ENCODE measurements at places on chromosomes 2 and 18.

DNA sequence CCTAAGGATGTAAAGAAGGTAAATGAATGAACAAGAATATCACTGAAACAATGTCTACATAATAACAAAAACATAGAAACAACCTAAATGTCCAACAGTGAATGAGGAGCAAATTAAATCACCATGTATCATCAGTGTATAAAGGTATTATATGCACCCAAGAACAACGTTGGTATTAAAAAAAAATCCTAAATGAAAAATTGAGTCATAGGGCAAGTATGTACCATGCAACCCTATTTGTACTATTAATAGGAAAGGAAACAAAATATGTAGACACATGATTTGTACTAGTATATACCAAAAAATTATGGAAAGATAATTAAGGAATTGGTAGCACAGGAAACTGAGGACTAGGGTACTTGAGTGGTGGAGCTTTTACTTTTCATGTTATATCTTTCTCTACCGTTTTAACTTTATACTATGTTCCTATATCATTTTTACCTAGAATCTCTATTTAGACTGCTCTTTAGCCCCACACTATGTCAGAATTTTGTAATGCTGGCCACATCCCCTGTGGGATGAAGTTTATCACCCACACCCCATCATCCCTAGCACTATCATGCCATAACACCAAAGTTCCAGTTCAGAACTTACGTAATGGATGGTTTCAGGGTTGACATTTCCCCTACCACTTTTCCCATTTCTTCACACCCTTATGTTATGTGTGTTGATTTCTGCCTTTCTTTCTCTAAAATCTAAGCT is 25.6 kb downstream of the IKZF2 start:
- DNase-seq = no peak

GRCh38 chr2:29920631-29921559 is 491 bp downstream of the ALK start:
- DNase-seq = no peak

- DNase-seq = no peak
Observed at GRCh38 chr2:121273116-121273515, 11.9 kb downstream of the TFCP2L1 start.

GRCh38 chr2:127853671-127854070 is 4.3 kb downstream of the POLR2D start:
- no peak for DNase-seq

GRCh38 chr2:147607379-147607778 is 237.4 kb upstream of the ACVR2A start:
- no peak for DNase-seq

DNA sequence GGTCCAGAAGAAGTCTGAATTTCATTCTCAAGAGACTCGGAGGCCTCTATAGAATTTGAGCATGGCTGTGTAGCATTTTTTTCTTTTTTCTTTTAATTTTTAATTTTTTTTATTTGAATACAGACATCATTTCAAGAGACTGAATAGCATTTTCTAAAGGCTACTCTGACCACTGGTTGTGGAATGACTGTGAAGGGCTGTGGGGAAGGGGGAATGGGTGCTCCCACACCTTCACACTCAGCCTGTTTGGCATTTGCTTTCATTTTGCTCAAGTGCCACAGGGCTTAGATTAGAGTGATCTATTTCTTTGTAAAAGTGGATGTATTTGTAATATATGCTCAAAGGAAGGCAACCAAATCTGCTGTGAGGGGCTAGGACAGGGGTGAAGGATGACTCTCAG is 142.0 kb upstream of the SPOPL start:
- DNase-seq = no peak

DNA sequence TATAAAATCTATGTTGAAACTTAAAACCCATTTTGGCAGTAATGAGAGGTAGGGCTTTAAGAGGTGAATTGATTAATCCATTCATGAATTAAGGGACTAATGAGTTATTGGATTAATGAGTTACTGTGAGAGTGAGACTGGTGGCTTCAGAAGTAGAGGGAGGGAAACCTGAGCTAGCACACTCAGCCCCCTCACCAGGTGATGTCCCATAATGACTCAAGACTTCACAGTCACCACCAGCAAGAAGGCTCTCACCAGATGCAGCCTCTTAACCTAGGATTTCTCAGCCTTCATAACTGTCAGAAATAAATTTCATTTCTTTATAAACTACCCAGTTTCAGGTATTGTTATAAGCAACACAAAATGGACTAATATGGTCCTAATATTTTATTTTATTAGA is 621.7 kb upstream of the ACVR2A start:
- DNase-seq = no peak

- DNase-seq = no peak
Observed at GRCh38 chr2:9264301-9264700, 57.7 kb downstream of the ASAP2 start.

- no peak for DNase-seq
Observed at GRCh38 chr18:29259838-29260237, 1082.9 kb upstream of the CDH2 start.

DNA sequence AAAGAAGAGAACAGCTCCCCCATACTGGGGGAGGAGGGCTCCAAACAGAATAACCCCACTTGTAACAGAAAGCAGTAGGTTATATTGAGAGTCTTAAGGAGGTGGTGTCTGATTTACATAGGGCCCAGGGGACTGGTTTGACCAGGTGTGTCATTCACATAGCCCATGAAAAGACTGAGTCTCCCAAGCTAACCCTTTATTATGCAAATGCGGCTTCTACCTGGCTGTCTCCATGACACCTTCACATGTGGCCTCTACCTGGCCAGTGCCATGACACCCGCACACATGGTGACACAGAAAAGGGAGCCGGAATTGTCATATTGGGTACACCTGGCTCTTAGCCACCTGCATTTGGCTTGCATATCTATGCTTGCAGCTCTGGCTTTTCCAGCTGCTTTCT is 1057.2 kb upstream of the PIK3C3 start:
- DNase-seq = no peak

DNA sequence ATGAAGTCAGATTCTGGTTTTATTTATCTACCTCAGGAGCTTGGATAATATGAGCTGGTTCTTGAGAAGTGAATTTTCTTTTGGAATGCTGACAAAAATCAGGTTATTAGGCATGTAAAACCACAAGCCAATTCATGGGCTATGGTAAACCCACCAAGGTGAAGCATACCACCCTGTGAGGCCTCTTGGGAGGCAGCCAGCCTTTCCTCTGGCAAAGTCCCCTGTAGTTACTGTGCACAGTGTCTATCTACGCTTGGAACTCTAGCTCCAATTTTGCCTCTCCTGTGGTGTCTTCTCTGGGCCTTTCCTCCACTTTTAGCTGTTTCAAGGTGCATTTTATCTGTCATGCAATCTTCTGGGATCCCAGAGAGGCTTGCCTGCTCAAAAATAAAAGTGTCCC is 242.7 kb upstream of the ZSWIM2 start:
- DNase-seq = no peak

DNA sequence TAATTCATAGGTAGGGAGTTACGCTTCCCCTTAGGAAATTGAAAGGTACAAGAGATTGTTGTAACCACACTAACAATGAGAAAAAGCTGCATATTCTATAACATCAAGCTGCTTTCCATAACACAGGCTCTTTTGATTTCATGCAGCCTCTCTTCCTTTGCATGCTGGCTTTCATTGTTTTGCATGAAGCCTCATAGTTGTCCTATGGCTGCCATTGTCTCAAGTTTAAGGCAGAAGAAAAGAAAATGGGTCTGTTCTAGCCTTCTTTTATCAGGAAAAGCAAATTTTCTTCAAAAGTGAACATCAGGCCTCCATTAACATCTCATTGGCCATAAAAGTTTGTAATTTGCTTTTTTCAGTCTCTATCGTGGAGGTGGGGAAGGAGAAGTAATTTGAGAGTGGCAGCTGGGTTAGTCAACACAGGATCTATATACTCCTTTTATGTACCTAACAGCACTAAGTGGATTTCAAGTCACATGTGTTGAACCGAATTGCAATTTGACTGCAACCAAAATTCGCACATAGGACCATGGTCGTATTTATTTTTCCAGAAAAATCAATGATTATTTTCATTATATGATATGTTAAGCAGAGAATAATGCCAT is 248.5 kb upstream of the RND3 start:
- no peak for DNase-seq

DNA sequence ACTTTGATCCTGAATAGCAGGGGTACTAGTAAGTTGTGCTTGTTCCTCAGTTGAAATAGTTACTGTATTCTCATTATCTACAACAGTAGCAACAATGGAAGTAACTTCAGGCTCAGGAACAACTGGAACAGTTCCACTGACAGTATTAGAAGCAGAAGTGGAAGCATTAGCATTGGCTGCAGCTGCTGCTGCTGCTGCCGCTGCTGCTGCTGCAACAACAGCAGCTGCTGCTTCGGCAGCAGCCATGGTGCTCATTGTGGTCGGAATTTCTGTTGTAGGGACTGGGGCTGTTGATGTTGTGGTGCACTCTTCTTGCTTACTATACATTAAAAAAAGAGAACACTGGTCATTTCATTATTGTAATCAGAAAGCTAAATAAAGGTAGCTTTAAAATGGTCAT is 40.8 kb downstream of the PRPF40A start:
- DNase-seq = no peak

DNA sequence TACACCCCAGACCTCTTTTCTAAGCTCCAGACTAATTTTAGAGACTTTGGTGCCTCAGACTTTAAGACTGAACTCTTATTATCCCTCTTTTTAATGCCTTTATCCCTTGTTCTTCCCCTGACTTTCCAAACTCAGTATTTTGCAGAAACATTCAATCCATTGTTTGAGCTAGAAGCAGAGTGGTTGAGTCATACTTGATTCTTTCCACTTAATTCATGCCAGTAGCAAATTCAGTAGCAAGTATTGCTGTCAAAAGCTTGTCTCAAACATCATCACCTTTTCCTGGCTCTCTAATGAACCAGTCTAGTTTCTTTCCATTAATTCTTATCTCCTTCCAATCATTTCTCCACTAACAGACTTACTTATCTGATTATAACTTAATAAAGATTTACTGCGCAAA is 699.7 kb upstream of the ZNF804A start:
- no peak for DNase-seq

GRCh38 chr18:63708650-63709049 is 5.9 kb downstream of the SERPINB11 start:
- no peak for DNase-seq

- DNase-seq = no peak
Observed at GRCh38 chr2:46461709-46462171, 17.6 kb upstream of the TMEM247 start.

- DNase-seq = no peak
Observed at GRCh38 chr2:18987016-18987415, 371.4 kb downstream of the OSR1 start.

DNA sequence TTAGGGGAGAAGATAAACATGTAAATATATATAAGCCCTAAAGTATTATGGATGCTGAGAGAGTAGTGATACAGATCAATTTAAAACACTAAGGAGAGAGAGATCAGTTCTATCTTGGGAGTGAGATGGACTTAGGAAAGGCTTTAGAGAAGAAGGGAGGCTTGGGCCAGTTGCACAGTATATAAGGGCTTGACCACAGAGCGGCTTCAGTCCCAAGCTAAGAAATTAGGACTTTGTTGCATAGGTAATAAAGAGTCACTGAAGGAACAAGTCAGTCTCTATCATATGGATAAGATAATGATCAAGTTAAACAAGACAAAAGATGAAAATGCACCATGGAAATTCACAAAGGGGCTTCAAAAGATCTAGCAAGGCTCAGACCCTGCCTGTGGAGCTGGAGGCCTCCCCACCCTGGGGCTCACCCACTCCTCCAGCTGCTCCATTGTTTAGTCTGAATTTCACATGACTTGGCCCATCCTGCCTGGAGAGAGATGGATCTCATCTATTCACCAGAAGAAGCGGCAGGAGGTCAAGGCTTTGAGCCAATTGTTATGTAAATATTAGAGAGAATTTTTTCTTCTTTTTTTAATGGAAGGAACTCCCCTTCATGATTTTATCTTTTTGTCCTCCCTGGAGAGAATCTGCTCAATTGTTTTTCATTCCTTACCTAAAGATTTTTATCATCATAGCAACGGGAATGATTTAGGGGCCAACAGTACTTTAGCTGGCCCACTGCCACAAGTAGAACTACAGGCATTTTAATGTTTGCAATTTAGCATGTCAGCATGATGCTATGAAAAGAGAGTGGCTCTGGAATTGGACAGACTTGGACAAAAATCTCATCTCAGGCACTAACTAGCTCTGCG is 44.0 kb downstream of the GYPC start:
- no peak for DNase-seq

DNA sequence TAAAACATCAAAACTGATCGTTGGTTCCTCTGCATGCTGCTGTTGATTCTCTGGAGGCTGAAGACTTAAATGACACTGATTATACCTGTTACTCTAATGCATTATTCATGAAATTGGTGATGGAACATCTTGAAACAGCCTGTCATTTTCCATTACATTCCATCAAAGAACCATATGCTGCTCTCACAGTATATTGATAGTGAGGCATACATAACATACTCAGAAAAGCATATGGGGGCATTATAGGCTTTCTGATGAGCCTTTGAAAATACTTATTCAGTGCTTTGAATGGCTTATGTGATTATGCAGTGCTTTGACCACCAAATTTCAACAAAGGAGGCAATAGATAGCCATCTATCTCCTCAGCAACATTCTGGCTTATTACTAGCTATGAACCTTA is 392.1 kb downstream of the CDH19 start:
- DNase-seq = no peak

- DNase-seq = no peak
Observed at GRCh38 chr2:99811544-99811943, 321.7 kb upstream of the REV1 start.

- no peak for DNase-seq
Observed at GRCh38 chr2:225841314-225841713, 441.8 kb downstream of the NYAP2 start.

GRCh38 chr2:211722928-211723327 is 815.7 kb downstream of the ERBB4 start:
- DNase-seq = no peak

DNA sequence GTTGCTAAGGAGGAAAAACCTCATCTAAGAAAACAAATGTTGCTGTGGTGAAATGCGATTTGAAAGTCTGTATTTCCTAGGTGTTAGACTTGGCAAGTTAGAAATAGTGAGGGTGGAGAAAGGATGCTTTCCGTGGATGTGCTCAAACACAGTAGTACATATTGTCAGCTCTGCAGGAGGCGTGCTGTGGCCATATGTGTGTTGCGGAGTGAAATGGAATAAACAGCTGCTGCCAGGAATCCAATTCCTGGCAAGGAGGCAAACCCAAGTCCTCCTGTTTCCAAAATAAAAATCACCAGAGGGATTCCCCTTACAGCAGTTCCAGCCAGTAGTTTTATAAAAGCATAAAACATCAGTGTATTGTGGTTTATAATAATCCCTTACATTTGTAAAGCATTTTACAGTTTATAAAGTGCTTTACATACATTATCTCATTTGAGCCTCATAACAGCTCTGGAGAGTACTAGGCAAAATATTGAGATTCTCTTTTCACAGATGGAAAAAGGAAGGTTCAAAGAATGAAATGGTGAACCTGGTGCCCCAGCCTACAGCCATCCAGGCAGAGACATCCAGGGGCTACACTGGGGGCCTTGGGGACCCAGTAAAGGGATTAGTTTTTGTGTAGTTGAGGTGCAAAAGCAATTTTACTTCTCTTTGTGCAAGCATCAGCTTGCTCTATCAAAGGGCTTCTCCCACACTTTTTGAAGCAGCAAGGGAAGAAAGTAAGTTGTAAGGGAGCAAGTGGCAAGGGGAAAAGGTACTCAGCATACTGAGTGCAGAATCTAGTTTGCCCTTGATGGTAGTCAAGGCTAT is 206.0 kb downstream of the AGPS start:
- no peak for DNase-seq
